ENCODE measurements at places on chromosomes 4 and X. TPM values are rescaled to one million over a fixed set of nuclear protein-coding genes. Genes with fewer than 3 reads are reported as not detected.

VMA21 gene
- total RNA-seq, result 45.8 TPM

ZFP42 gene
- under 0.01 TPM for total RNA-seq

ITM2A gene
- 1.8 TPM for total RNA-seq

TTC29 gene
- not detected for total RNA-seq

KLHL4 gene
- total RNA-seq, result 0.13 TPM

MFAP3L gene
- total RNA-seq, result 5.5 TPM

ASMT gene
- under 0.01 TPM for total RNA-seq

ZNF732 gene
- total RNA-seq, result 0.77 TPM

BST1 gene
- 0.64 TPM for total RNA-seq

PGRMC1 gene
- 89.6 TPM for total RNA-seq

SOWAHD gene
- under 0.01 TPM for total RNA-seq

TRAM1L1 gene
- total RNA-seq, result 0.26 TPM

MAGEA8 gene
- total RNA-seq, result not detected

HGFAC gene
- not detected for total RNA-seq

GABRE gene
- 32.1 TPM for total RNA-seq

IL2RG gene
- total RNA-seq, result 0.26 TPM

TRPC5OS gene
- total RNA-seq, result not detected

MAGEA10 gene
- not detected for total RNA-seq

CTPS2 gene
- 5.8 TPM for total RNA-seq

OTC gene
- not detected for total RNA-seq

FAM114A1 gene
- total RNA-seq, result 44.2 TPM

RBMXL3 gene
- total RNA-seq, result not detected

DUSP21 gene
- not detected for total RNA-seq

MAGEA11 gene
- total RNA-seq, result not detected

DGKK gene
- total RNA-seq, result not detected

FAM133A gene
- total RNA-seq, result not detected

OPN1LW gene
- not detected for total RNA-seq

RPS6KA6 gene
- total RNA-seq, result 6.0 TPM

PNMA3 gene
- total RNA-seq, result under 0.01 TPM

FAM241A gene
- total RNA-seq, result 2.4 TPM

PABPC4L gene
- under 0.01 TPM for total RNA-seq

F9 gene
- not detected for total RNA-seq

ANXA3 gene
- total RNA-seq, result 1,062 TPM

MAP7D2 gene
- 0.38 TPM for total RNA-seq

AWAT2 gene
- not detected for total RNA-seq

RAB33A gene
- total RNA-seq, result 0.13 TPM

HPGDS gene
- not detected for total RNA-seq

BMPR1B gene
- total RNA-seq, result 15.3 TPM

BTK gene
- total RNA-seq, result not detected

CCNB3 gene
- under 0.01 TPM for total RNA-seq

TLR2 gene
- total RNA-seq, result 2.6 TPM

C4orf33 gene
- 6.6 TPM for total RNA-seq

LPAR4 gene
- total RNA-seq, result not detected

VAMP7 gene
- 21.5 TPM for total RNA-seq

LRCH2 gene
- 0.26 TPM for total RNA-seq

RPL9 gene
- 3,557 TPM for total RNA-seq

KCND1 gene
- total RNA-seq, result 0.26 TPM

FSTL5 gene
- not detected for total RNA-seq

GPR50 gene
- not detected for total RNA-seq

PCDH18 gene
- under 0.01 TPM for total RNA-seq

MAGEE2 gene
- not detected for total RNA-seq

COL4A6 gene
- total RNA-seq, result 21.1 TPM

CSAG3 gene
- total RNA-seq, result not detected

PPP4R3C gene
- not detected for total RNA-seq

Data from bronchial epithelial cell (primary cell).